GM13977 (cell line): ENCODE measurements at places on chromosomes 11 and 22.

DNA sequence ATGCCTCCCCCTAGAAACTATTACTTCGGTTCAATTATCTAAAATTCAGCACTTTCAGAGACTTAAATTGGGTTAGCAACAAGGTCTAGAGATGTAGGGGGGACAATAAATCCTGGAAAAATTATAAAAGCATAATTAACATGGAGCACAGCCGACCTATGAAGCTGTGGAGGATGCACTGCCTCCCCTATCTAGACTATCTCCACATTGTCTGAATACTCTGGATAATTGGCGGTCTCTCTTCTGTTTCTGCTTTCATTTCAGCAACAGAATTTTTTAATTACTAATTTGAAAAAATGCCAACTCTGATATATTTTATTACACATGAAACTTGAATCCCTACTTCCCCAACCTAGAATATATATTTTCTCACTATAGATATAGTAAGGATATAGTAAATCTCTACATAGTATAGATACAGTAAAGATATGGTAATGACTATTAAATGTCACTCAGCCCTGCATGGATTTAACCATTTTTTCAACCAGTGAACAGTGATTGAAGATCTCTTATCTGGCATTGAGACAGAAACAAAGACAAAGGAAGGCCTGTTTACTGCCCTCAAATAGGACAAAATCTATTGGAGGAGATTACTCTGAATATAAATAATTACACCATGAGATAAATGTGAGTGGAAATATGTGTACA, 157.6 kb downstream of the BLID start:
- no peak for DNase-seq

DNA sequence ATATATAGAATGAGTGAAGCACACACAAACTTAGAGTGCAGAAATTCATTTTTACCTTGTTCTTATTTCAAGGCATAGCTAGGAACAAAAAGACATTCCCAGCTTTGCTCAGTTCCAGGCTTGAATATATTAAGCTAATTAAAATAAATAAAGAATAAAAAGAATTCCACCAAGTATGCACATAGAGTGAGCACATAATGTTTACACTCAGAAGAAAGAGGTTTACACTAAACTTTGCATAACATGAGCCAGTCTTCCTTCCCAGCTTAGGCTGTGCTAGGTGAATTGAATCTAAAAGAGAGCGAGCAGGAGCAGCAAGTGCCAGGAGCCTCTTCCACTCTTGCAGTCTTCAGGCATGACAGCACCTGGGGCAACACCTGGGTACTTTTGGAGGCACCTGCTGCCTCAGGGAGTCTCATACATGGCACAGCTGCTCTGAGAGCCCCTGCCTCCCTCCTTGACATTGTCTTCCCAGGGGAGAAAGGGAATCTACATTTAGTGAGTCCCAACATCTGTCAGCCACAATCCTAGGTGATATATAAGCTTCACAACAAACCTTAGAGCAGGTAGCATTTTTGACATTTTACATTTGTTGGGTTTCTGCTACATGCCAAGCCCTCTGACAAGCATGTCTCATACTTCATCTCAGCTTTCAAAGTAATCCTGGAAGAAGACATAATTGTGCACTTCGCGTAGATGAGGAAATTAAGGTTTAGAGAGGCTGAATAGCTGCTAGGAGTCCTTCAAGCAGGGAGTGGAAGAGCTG, 732.7 kb upstream of the TENM4 start:
- no peak for DNase-seq

- DNase-seq: no peak
These were observed 16.3 kb downstream of the PARVA start for GRCh38 chr11:12393691-12394090.

GRCh38 chr22:19998232-19998951, 18.2 kb downstream of the ARVCF start:
- DNase-seq: no peak

- no peak for DNase-seq
These were observed 41.8 kb upstream of the KCNQ1OT1 start for GRCh38 chr11:2741377-2742131.

DNA sequence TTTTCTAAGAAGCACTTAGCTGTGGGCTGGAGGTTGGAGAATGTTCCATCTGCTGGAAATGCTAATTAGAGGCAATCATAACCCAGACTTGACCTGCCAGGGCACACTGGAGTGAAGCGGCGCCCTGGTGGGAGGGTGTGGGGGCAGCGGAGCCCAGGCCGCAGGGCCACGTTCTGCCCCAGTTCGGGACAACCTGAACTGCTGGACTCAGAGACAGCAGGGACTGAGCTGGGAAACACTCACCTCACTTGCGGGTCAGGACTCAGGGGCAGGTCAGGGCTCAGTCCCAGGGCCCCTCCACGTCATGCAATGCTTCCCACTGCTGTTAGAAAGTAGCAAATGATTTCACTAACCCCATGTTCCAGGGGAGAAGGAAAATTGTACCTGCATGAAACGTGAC, 316.4 kb downstream of the NTM start:
- DNase-seq: no peak

- no peak for DNase-seq
These were observed 16.0 kb downstream of the RRP8 start for GRCh38 chr11:6587360-6587953.

DNA sequence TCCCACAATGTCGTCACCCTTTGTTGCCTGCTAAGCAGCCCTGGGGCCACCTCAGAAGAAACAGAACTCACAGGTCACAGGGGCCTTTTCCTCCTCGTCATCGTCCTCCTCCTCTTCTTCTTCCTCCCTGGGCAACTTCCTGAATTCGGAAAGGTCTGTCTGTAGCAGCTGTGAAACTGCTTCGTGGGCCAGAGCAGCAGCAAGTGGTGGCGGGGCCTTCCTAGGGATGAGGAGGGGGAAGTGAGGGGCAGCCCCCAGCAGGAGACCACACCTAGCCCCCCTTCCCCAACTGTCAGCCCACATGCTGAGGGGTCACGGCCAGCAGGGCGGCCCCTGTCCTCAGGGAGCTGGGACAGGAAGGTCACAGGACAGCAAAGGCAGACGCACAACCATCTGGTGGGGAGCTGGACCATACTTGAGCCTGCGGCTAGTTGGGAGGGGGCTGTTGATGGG, 13.2 kb downstream of the PPM1F start:
- DNase-seq: no peak

GRCh38 chr11:77109236-77110019, 6.8 kb downstream of the OMP start:
- no peak for DNase-seq

DNA sequence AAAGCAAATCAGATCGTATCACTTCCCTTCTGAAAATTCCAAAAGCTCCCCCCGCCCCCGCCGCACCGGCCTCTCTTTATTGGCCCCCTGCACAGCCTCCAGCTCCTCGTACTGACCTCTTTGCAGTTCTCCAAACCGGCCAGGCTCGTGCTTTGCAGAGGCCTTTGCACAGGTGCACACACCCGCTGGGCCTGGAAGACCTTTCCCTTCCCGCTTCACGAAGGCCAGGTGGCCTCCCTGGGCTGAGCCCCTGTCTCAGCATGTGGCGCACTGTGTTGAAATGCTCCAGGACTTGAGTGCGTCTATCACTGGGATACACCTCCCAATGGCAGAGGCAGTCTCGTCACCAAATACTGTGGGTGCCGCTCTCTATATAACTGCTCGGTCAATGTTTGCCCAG, 13.2 kb upstream of the ADA2 start:
- no peak for DNase-seq

GRCh38 chr11:69718912-69719311, 15.1 kb upstream of the FGF19 start:
- DNase-seq: no peak

DNA sequence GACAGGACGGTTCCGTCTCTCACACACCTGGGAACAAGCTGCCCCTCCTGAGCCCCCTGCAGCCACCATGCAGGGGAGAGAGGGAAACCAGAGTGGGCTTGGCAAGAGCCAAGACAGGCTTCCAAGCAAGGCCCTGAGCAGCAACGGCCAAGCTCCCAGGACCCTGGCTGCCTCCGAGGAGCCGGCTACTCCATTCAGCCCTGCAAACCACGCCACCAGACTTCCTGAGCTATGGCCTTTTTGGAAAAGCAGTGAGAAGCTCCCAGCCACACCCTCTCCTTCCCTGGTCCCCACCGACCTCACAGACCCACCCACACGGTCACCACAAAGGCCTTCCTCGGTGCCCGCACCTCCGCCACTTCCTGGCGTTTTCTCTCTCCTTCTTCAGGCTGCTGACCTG, 479.0 kb downstream of the BRD1 start:
- DNase-seq: no peak

DNA sequence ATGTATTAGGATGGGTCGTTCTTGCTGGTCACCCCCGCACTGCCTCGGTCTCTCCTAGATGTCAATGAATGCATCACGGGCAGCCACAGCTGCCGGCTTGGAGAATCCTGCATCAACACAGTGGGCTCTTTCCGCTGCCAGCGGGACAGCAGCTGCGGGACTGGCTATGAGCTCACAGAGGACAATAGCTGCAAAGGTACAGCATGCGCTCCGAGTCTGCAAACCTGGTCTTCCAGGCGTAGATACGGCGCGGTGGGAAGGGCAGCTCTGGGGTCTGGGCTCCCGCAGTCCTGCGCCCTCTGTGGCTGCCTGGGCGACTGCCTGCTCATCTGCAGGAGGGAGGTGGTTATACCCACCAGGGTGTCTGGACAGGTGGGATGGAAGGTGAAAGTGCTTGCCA, 31.0 kb downstream of the FBLN1 start:
- no peak for DNase-seq

- no peak for DNase-seq
These were observed 166.0 kb upstream of the RASSF10 start for GRCh38 chr11:12842933-12843636.
